ENCODE measurements at places on chromosomes 12 and 14.

DNA sequence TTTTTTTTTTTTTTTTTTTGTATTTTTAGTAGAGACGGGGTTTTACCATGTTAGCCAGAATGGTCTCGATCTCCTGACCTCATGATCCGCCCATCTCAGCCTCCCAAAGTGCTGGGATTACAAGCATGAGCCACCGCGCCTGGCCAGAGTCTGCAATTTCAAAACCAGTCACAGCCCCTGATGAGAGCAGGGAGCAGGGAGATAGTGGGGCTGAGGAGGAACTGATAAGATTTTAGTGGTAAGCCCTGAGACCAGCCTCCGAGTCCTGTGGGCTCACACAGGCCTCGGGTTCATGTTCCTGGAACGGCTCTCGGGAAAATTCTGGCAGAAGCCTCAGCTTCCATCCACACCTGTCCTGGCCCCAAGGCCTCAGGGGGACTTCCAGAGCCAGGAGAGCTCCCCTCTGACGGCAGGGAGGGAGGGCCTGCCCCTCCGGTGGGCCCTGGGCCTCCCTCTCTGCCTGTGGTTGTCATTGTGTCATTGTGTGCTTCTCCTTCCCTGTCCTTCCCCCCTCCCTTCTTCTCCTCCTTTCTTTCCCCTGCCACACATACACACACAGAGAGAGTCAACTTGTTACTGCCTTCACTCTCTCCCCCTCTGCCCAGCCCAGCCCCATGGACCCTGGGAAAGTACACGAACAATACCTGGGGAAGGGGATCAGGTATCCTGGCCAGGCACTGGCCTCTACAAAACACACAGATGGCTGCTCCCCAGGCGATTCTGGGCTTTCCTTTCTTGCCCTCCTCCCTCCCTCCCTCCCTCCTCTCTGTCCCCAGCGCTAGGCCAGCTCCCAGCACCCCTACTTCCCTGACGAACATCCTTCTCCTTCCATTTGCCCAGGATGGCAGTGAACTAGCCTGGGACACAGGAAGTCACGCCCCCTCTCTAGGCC, 294.1 kb downstream of the DPF3 start:
- no peak for DNase-seq

DNA sequence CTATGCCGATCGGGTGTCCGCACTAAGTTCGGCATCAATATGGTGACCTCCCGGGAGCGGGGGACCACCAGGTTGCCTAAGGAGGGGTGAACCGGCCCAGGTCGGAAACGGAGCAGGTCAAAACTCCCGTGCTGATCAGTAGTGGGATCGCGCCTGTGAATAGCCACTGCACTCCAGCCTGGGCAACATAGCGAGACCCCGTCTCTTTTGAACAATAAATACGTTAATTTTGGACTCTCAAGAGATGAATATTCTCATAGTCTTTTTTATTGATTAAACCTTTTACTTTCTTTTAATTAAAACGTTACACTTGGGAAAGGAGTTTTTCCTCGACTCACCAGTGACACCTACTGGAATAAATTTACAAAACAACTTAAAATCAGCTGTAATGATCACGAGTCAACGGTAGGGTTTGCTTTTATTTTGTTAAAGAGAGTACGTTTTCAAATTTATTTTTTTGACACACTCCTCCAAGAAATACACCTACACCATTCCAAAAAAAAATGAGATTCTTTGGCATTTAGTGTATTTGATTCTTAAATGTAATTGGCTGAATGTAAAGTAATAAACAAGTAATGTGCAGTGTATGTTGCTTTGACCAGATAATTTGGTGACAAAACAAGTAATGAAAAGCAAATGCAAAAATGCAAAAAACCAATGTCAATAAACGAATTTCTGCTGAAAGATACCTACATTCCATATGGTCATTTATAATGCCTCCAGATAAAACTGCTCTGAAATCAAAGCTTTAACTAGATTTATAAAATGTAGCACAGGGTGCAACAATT, 687 bp upstream of the RPS29 start:
- DNase-seq, result no peak

GRCh38 chr14:74682169-74682952, 30.5 kb downstream of the AREL1 start:
- DNase-seq, result no peak

GRCh38 chr12:29004066-29004935, 144.8 kb upstream of the FAR2 start:
- no peak for DNase-seq

GRCh38 chr12:32679920-32680237, 778 bp downstream of the DNM1L start:
- no peak for DNase-seq

- no peak for DNase-seq
These were observed 27.4 kb downstream of the OAS2 start for GRCh38 chr12:113005762-113006161.

GRCh38 chr12:101941306-101942249, 64.2 kb downstream of the DRAM1 start:
- no peak for DNase-seq

GRCh38 chr12:110744151-110744571, 1.5 kb upstream of the PPP1CC start:
- no peak for DNase-seq

DNA sequence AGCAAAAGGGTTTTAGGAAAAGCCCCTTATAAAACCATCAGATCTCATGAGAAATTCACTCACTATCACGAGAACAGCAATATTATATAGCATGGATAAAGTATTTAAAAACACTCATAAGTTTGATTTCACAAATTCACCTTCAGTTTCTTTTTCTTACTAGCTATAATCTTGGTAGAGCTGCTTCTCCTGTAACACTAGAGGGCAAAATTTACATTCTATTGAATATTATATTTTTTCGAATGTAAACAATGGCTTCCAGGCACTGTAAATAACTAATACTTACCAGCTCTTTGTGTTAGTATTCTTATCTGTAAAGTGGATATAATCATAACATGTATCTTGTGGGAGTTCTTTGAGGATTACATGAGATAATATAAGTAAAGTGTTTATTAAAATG, 259.6 kb downstream of the CCER1 start:
- DNase-seq, result no peak

- no peak for DNase-seq
These were observed 97.1 kb downstream of the MYF5 start for GRCh38 chr12:80813820-80814219.

GRCh38 chr12:45913631-45914030, 76.7 kb downstream of the SCAF11 start:
- DNase-seq, result no peak

DNA sequence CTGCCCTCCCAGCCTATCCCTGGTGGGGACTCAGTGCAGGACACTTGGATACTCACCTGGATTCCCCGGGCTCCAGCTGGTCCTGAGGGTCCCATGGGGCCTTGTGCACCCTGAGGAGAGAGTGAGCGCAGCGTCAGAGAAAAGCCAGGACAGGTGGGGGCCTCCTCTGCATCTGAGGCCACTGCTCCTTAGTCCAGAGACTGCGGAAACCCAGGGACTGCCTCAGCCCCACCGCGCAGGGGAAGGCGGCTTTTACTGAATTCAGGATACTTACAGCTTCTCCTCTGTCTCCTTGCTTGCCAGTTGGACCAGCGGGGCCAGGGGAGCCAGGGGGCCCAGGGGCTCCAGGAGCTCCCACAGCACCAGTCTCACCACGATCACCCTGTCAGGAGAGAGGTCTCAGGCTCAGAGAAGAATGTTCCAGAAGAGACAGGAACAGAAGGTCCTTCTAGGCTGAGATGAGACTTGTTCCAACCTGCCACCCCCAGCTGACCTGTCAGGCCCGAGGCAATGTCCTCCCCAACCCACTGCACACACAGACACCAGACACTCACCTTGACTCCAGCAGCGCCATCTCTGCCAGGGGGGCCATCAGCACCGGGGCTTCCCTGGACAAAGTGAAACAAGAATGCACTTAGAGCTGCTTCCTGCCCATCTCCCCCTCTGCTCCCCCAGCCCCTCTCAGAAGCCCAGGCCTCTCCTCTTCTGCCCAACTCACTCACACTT, 13.8 kb downstream of the TMEM106C start:
- DNase-seq, result no peak

DNA sequence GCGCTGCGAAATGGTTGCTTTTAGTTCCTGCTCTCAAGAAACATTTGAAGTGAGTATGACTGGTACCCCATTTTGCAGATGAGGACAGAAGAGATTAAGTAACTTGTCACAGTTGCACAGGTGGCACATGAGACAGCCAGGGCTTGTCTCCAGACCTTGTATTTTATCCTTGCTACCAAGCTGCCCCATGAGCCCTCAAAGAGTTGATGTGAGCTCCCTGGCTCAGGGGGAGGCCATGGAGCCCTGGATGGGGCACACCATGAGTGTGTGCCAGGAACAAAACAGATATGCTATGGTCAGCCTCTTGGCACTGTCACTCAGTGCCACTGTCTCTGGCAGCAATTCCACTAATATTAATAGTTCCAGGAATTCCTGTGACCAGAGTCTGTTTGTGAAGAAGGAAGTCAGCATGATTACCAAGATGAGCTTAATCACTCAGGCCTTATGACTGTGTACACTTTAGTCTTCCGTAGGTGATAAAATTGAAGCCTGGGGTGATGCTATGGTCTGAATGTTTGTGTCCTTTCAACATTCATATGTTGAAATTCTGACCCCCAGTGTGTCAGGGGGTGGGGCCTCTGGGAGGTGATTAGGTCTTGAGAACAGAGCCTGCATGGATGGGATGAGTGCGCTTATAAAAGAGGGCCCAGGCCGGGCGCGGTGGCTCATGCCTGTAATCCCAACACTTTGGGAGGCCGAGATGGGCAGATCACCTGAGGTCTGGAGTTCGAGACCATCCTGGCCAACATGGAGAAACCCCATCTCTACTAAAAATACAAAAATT, 806.8 kb downstream of the AACS start:
- no peak for DNase-seq

GRCh38 chr12:40770781-40771180, 78.5 kb downstream of the CNTN1 start:
- no peak for DNase-seq

- no peak for DNase-seq
These were observed 162.8 kb downstream of the SNAPC1 start for GRCh38 chr14:61925043-61925442.

GRCh38 chr14:99647411-99647810, 2.5 kb downstream of the HHIPL1 start:
- no peak for DNase-seq

DNA sequence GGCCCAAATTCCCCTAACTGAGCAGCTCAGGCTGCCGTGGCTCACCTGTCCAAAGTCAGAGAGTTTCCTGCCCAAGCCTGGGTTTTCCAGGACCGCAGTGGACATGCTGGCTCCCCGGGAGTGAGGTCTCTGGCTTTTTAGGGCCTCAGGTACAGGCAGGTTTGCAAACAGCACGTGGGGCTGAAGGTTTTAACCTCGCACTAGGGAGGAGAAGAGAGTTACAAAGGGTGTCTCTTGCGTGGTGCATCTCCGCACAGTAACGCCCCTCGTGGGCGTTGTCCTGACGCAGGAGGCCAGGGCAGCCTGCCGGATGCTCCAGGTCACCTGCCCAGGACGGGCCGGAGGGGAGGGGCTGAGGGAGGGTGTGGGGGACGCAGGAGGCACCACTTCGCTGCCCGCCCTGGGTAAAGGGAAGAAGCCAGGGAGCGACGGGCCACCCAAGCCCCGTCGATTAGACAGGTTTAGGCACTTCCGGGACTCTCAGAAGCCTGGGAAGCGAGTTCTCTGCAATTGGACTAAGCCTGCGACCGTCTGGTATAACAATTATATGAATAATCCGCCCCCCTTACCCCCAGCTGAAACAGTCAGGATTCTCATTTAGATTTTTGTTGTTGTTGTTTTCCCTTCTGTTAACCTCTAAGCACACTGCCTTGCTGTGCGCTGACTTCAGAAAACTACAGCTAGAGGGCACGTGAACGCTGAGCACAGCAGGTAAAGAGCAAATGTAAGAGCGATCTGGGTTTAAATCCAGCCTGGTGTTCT, at the start of gene PAH:
TSS of gene PAH (minus strand) at position 219 of the 762 bp plus-strand sequence. CDS start at position 105, 114 bp downstream.
- no peak for DNase-seq

GRCh38 chr12:69401940-69402339, 42.4 kb downstream of the YEATS4 start:
- DNase-seq, result no peak

DNA sequence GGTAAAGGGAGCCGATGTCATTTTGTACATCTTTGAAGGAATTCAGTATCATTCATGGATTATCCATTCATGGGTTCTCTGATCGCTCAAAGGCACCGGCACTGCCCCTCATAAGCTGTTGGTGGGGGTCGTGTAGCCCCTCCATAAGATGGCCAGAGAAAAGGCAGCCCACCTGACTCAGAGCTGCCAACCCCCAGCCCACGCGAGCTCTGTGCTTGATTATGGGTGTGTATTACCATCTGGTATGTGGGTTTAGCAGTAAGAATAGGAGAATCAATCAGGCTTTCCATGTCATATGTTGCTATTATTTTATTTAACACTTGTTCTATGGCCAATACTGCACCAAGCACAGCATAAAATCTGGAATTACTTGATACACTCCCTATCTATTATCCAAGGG, 32.1 kb upstream of the AMIGO2 start:
- no peak for DNase-seq

GRCh38 chr12:4273652-4274395, at the start of gene CCND2:
TSS of gene CCND2 (plus strand) at chr12:4273762. CDS start at chr12:4274041, 279 bp downstream.
- peak; percentile 94 for DNase-seq

- no peak for DNase-seq
These were observed 134.0 kb downstream of the SRGAP1 start for GRCh38 chr12:63978519-63978918.

DNA sequence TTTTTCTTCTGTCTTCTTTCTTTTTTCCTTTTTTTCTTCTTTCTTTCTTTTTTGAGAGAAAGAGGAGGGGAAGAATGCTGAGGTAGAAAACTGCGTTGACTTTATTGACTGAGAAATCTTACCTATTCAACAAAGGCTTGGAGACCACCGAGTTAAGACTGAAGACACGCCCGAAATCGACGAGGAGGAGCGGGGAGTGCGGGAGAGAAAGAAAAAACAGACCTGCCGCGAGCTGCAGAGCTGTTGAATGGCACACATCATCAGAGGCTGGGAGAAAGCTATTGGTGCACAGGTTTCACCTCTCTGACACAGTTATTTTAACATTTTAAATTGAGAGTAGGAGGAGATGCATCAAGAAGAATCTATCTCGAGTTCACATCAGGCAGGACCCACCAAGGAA, 5.1 kb downstream of the ASCL1 start:
- no peak for DNase-seq

- DNase-seq, result no peak
These were observed 98.4 kb downstream of the GTF2A1 start for GRCh38 chr14:81122326-81122725.

GRCh38 chr12:106193394-106194215, 54.2 kb downstream of the CKAP4 start:
- DNase-seq, result no peak

DNA sequence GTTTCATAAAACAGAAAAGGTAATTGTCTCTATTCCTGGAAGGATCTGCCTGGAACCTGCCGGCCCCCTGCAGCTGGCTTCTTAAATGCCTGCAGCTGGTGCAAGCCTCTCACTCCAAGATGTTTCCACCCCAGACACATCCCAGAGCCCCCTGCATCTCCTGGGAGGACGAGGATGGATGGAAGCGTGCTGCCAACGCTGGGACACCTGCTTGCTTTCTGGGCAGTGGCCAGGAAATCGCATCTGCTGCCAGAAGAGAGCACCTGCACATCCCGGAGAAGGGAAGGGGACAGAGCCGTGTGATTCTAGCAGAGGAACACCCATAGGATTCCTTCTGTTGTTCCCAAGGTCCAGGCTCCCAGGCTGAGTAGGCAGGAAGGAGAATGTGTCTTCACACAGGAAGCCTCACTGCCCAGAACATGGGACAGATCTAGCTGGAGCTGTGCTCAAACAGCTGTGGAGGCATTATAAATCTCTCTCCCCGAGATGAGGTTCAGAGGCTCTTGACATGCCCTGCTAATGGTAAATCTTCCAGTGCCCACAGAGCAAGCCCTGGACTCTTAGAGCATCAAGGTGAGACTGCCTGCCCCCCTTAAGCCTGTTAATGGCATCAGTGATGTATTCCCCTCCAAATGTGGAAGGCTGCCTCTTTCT, 138.8 kb upstream of the MAP1LC3B2 start:
- no peak for DNase-seq
